ENCODE measurements at places on chromosomes 7 and 10.
A peak's percentile ranks its signal among the peaks of the same experiment; 100 is the strongest.

DNA sequence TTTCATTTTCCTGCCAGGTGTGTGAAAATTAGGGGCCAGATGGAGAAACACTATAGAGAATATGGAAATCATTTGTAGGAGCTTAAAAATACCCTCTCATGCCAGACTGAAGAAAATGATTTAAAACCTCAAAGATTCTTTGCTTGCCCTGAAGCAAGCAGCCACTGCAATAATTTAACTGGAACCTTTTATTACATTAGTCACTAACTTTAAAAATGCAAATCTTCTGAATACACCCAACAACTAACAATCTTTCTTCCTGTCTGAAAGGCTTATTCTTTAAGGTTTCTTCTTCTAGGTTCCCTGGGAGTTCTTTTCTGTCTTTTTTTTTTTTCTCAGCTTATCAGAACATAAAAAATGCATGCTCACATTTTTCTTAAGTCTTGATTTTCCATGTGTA, 238.5 kb upstream of the KMT2E start:
- no peaks in the 10 kb centered on the region for H3K4me1 ChIP-seq
- no peak overlapping the region for H3K27ac ChIP-seq
- H3K4me3 ChIP-seq: no peak overlapping the region
- no peaks in the 10 kb centered on the region for H3K36me3 ChIP-seq
- no peak for DNase-seq
- H3K27me3 ChIP-seq: no peaks in the 10 kb centered on the region

GRCh38 chr7:19377611-19378344, 232.6 kb upstream of the FERD3L start:
- no peak overlapping the region for H3K27ac ChIP-seq
- no peak for DNase-seq
- no peaks in the 10 kb centered on the region for H3K4me1 ChIP-seq

GRCh38 chr7:102451371-102452054, 13.2 kb downstream of the ALKBH4 start:
- no peaks in the 10 kb centered on the region for H3K4me1 ChIP-seq
- H3K36me3 ChIP-seq: peaks cover 21% of the 10 kb centered on the region

- H3K4me3 ChIP-seq: no peak overlapping the region
- H3K27ac ChIP-seq: no peak overlapping the region
- no peaks in the 10 kb centered on the region for H3K27me3 ChIP-seq
- no peaks in the 10 kb centered on the region for H3K36me3 ChIP-seq
- DNase-seq: no peak
Measured at GRCh38 chr7:4714767-4715409, 32.8 kb downstream of the FOXK1 start.

DNA sequence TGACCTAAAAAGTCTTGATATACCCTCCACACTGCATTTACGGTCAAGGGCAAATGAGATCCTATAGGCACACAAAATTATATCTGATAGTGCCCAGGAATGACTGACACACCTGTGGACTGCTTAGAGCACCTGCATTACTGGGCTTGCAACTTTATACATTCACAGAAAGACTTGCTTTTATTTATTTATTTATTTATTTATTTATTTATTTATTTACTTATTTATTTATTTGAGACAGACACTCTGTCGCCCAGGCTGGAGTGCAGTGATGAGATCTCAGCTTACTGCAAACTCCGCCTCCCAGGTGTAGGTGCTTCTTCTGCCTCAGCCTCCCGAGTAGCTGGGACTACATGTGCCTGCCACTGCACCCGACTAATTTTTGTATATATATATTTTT, 6.5 kb upstream of the IFT22 start:
- H3K27me3 ChIP-seq: no peaks in the 10 kb centered on the region
- no peak for DNase-seq
- no peaks in the 10 kb centered on the region for H3K36me3 ChIP-seq
- no peak overlapping the region for H3K4me3 ChIP-seq

- no peak overlapping the region for H3K27ac ChIP-seq
- no peak for DNase-seq
- H3K27me3 ChIP-seq: no peaks in the 10 kb centered on the region
- H3K4me1 ChIP-seq: no peaks in the 10 kb centered on the region
Measured at GRCh38 chr10:124878457-124878739, 63.5 kb upstream of the ZRANB1 start.

DNA sequence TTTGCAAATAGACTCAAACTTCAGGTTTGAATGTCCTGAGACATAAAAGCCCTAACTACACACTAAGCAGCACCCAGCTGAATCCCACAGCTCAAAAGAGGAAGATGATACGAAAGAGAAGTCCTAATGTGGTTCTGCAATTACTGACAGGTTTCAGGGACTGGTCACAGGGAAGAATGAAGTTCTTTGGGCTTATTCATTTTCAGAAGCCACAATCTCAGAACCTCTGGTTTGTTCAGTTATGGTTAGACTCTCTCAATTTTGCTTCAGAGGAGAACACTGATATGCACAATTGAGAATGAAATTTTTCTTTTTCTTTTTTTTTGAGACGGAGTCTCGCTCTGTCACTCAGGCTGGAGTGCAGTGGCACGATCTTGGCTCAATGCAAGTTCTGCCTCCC, 94.6 kb upstream of the FAM180A start:
- no peak overlapping the region for H3K4me3 ChIP-seq
- no peak overlapping the region for H3K27ac ChIP-seq
- DNase-seq: no peak
- H3K36me3 ChIP-seq: no peaks in the 10 kb centered on the region
- no peaks in the 10 kb centered on the region for H3K27me3 ChIP-seq
- no peaks in the 10 kb centered on the region for H3K4me1 ChIP-seq

DNA sequence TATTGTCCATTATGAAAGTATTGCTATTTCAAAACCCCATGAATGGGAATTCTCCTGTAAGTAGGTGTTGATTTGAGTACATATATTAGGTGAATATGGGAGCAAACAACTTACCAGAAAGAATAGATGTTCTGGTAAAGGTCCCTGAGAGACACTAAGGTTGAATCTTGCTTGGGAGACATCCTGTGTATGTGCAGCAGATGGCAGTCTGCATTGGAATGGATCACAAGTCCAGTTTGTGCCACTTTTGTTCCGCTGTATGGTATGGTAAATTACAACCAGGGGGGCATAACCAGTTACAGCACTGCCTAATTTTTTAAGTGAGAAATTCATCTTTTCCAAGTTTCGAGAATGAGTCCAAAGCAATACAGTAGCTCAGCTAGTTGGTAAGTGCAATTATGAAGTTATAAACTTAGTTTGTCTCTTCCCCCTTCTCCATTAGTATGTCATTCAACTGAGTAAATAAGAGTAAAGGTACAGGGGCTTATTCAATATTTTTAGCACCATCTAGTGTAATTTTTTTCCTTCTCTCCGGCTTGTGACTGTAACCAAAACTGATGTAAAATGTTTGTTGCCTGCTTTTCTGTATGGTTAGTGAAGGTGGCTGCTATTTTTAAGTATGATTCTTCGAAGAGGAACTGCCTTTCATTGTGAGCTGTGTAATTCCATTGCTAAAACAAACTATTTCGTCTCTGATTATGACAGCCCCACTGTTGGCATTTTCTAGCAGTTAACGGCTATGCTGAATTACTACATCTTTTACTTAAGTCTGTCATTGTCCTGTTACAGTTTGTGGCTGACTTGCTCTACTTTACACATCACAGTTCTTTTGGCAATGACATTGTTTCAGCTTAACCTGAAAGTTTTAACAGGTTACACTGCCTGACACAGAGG, 2.8 kb downstream of the MCU start:
- no peak for DNase-seq
- no peak overlapping the region for H3K27ac ChIP-seq
- H3K36me3 ChIP-seq: no peaks in the 10 kb centered on the region
- no peaks in the 10 kb centered on the region for H3K27me3 ChIP-seq

DNA sequence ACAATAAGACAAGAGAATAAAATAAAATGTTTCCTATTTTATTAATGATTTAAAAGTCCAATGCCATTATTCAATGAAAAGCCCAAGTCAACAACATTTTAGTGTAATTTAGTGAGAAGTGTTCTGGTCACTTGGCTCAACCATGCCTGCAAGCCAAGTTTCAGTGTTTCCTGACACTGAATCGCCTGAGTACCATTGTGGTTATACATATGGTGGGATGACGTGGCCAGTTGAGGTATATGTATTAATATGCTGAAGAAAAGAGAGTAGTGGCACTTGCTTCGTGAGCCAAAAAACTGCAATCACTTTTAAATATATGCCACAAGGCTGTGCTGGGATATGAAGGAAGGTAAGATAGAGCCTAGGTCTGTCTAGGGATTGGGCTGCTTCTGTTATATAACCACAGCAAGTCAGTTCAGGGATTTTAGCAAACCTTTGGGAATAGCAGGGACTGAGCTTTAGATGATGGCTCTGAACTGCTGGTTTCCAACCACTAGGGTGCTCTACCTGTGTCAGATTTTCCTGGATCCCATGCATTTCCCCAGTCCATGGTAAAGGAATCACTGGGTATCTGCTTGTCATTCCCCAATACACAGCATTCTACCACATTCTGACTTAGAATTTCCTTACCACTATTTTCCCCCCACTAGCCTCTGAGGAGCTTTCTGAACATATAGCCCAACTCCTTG, 214.0 kb upstream of the PRPS1L1 start:
- no peaks in the 10 kb centered on the region for H3K36me3 ChIP-seq
- no peak overlapping the region for H3K27ac ChIP-seq
- no peak overlapping the region for H3K4me3 ChIP-seq
- DNase-seq: no peak
- H3K4me1 ChIP-seq: peaks cover 4% of the 10 kb centered on the region

DNA sequence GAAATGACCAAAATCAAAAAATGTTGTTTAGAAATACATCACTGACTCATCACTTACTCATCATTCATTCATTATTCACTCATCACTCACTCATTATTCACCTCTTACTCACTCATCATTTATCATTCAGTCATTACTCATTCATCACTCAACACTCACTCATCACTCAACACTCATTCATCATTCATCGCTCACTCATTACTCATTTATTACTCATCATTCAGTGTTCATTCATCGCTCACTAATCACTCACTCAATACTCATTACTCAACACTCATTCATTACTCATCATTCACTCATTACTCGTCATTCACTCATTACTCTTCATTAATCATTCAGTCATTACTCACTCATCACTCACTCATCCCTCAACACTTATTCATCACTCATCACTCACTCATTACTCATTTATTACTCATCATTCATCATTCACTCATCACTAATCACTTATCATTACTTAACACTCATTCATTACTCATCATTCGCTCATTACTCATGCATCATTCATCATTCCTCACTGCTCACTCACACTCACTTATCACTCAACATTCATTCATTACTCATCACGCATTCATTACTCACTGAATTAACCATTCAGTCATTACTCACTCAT, 238.5 kb downstream of the ADARB2 start:
- no peak for DNase-seq
- H3K27me3 ChIP-seq: no peaks in the 10 kb centered on the region
- H3K4me1 ChIP-seq: no peaks in the 10 kb centered on the region
- H3K4me3 ChIP-seq: no peak overlapping the region
- no peaks in the 10 kb centered on the region for H3K36me3 ChIP-seq
- no peak overlapping the region for H3K27ac ChIP-seq

DNA sequence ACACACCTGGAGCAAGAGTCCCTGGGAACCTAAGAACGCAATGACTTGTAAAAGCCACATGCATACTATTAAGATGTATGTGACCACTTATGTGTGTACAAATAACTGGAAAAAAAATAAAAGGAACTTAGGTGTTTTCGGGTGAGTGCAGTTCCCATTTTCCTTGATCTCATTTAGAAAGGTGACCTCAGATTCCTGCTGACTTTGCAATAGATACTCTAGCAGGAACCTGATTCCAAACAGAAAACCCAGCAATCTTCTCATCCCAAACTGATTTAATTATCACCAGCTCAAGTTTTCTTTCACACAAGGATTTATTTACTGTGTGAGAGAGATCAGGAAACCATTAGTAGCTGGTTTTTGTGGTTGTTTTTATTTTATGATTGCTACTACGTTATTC, 56.5 kb upstream of the LRGUK start:
- DNase-seq: no peak
- H3K4me1 ChIP-seq: no peaks in the 10 kb centered on the region
- H3K27me3 ChIP-seq: no peaks in the 10 kb centered on the region
- no peaks in the 10 kb centered on the region for H3K36me3 ChIP-seq

DNA sequence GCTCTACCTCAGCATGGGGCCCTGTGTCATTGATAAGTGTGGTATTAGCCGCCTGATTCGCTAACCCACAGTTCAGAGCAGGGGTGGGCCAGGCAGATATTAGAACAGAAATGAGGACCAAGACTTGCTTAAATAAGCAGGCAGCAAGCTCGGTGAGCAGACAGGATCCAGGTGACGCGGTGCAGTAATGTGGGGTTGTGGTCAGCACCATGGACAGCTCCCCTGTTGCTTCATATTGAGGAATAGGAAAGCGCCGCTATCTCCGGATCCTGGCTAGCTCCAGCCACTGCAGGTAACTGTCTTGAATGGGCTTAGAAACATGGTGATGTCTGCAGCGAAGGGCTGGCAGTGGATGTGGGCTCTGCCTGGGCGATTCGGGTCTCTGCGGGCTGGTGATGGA, 51.3 kb upstream of the GPR26 start:
- no peak for DNase-seq
- H3K4me1 ChIP-seq: no peaks in the 10 kb centered on the region
- no peaks in the 10 kb centered on the region for H3K36me3 ChIP-seq
- no peak overlapping the region for H3K27ac ChIP-seq
- no peaks in the 10 kb centered on the region for H3K27me3 ChIP-seq
- no peak overlapping the region for H3K4me3 ChIP-seq

GRCh38 chr7:72441791-72442190, 29.7 kb upstream of the CALN1 start:
- H3K4me1 ChIP-seq: no peaks in the 10 kb centered on the region
- no peak for DNase-seq
- no peaks in the 10 kb centered on the region for H3K27me3 ChIP-seq
- no peak overlapping the region for H3K4me3 ChIP-seq

DNA sequence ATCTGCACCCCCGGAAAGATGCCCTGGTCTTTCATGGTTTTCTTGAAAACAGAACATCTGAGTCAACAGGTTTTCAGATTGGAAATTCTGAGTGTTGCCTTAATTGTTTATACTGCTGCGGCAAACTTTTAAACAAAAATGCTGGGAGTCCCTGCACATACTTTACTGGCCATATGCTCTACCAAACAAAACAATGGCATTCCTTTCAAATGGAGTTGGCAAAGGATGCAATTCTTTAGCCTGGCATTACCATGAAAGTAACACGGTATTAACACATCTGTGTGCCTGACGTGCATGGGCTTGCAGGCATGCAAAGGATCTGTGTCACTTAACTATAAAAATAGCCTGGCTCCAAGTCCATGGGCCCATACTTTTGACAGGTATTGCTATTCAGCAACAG, 4.2 kb downstream of the INHBA start:
- H3K27me3 ChIP-seq: no peaks in the 10 kb centered on the region
- H3K27ac ChIP-seq: peak overlapping the region; percentile 3
- H3K4me1 ChIP-seq: peaks cover 22% of the 10 kb centered on the region
- no peaks in the 10 kb centered on the region for H3K36me3 ChIP-seq

All from vagina (tissue), 2 donors.